ENCODE measurements at places on chromosomes 3 and 15. TPM values are rescaled to one million over a fixed set of nuclear protein-coding genes. Genes with fewer than 3 reads are reported as not detected.

Gene SEMA6D
- 49.5 TPM for polyA plus RNA-seq

Gene THSD4
- 30.2 TPM for polyA plus RNA-seq

Gene TEX9
- polyA plus RNA-seq = 33.9 TPM

Gene IGSF10
- 1.7 TPM for polyA plus RNA-seq

DNA sequence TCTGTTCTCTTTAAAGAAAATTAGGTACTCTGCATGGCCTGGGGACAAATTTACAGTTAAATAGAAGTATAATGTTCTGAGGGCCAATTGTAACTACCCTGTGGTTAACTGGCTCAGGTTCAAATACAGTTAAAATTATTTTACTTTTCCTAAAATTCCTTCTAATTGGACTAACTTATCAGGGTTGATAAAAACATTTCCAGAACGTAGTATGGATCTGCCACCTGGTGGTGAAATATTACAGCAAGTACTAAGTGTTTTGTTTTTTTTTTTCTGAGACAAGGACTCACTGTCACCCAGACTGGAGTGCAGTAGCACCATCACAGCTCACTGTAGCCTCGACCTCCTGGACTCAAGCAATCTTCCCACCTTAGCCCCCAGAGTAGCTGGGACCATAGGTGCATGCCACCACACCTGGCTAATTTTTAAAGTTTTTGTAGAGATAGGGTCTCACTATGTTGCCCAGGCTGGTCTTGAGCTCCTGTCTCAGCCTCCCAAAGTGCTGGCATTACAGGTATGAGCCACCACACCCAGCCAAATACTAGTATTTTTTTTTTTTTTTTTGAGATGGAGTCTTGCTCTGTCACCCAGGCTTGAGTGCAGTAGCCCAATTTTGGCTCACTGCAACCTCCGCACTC is 29.2 kb downstream of the NEO1 start:
- peak; percentile 64 for DNase-seq

DNA sequence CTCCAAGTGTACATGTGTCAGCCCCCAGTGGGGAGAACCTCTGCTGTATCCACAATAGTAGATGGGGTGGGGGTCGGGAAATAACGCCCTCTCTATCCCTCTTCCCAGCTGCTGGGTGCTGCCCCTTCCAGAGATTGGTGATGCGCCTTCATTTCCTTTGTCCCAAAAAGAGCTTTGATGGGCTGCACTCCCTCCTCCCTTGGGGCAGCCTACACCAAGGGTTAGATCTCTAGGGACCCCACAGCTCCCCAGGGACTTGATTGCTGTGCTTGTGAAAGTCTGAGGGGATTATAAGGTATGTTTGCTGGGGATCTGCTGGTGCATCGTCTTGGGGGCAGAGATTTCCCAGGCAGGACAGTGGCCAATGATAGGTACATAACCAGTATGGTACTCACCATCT is 105.3 kb downstream of the UNC13C start:
- DNase-seq = no peak

DNA sequence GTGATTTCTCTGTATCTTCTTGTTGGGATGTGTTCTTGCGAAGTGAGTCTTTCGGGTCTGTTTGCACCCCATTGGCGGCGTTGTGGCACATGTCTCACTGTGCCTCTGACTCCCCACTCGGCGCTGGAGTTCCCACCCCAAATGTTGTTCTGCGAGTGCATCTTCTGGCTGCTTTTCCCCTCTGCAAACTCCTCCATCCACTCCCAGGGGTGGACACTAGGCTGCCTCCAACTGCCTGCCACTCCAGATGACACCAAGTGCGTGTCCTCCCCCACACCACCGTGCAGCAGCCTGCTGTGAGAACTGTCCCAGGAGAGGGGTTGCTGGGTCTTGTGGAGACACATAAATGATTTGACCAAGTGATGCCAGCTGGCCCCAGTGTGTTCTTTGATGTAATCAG is 17.6 kb downstream of the EFCC1 start:
- no peak for DNase-seq

DNA sequence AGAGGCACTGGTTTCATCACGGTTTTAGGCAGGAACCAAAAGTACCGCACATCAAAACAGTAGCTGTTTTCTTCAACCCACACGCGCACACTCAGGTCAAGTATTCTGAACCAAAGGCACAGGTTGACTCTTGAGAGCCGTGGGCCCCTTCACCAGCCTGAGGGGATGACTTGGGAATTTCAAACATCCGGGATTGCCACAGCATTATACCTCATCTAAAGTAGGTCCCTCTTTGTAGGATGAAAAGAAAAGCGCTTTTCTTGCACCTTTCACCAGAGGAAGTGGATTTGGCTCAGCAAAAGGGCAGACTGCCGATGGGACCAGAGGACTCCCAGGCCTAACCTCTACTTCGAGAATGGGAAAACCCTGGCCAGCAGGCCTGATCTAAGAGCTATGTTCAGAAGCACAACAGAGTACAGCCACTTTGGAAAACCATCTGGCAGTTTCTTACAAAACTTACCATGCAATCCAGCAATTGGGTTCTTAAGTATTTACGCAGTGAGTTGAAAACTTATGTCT is 88.2 kb upstream of the PROK2 start:
- no peak for DNase-seq

- DNase-seq = no peak
These were observed 149.7 kb upstream of the SUCLG2 start for GRCh38 chr3:67804089-67804488.

DNA sequence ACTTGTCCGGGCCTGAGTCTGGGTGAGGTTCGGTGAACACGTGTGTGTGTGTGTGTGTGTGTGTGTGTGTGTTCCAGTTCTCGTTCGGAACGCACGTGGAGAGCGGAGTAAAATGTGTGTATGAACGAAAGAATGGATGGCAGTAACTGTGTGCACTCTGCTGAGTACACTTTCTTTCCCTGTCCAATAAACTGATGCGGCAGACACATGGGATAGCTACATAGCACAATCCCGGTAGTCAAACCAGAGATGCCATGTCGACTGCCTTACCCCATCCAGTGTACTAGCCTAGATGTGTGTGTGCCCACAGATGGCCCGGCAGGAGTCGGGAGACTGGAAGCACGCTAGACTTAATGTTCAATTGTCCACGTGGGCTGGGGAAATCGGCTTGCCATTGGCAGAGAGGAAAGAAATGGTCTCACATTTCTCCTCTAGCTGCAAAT is 507 bp upstream of the GOLIM4 start:
- peak; percentile 71 for DNase-seq

- DNase-seq = no peak
These were observed 245.7 kb downstream of the FGF12 start for GRCh38 chr3:192481638-192482037.

- no peak for DNase-seq
These were observed 34.5 kb upstream of the NFKBIZ start for GRCh38 chr3:101814835-101815234.

DNA sequence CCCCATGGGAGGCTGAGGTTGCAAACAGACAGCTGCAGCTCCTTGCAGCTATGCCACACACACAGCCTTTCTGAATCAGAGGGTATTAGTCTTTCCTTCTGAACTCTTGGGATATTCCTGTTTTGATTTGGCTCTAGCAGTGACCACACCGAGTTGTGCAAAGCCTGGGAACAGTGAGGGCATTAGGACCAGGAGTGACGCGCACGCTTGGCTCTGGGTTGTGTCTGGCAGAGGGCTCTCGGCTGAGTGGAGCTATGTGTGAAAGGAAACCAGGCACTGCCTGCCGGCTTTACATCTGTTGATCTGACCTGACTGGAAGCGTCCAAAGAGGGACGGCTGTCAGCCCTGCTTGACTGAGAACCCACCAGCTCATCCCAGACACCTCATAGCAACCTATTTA is at the start of gene GALNT15:
TSS of gene GALNT15 (plus strand) at position 292 of the 400 bp plus-strand sequence. CDS start 472 bp downstream, outside the sequence.
- no peak for DNase-seq

DNA sequence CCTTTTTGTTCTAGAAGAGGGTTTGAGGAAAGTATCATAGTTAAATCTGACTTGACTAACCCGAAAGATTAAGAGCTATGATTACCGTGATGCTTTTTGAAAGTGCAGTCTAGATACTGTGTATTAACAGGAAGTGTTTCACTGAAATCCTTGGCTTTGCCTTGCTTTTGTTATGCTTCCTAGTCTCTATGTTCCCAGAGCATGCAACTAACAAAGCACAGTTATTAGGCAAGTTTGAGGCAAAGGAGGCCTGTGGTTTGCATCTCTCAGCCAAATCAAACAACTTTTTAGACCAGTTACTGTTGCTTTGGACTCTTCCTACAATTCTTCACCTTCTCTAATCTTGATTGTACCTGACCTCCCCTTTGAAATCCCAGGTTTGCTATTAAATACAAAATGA is 3.9 kb downstream of the LXN start:
- DNase-seq = no peak
